Osteoblast (primary cell): ENCODE measurements at places on chromosomes 1 and 21. TPM values are rescaled to one million over a fixed set of nuclear protein-coding genes. Genes with fewer than 3 reads are reported as not detected.
A peak's percentile ranks its signal among the peaks of the same experiment; 100 is the strongest.

The TCEA3 gene
- total RNA-seq = 28.9 and 31.5 TPM in 2 replicates

The PDPN gene
- total RNA-seq = 4.7 and 11.9 TPM in 2 replicates

DNA sequence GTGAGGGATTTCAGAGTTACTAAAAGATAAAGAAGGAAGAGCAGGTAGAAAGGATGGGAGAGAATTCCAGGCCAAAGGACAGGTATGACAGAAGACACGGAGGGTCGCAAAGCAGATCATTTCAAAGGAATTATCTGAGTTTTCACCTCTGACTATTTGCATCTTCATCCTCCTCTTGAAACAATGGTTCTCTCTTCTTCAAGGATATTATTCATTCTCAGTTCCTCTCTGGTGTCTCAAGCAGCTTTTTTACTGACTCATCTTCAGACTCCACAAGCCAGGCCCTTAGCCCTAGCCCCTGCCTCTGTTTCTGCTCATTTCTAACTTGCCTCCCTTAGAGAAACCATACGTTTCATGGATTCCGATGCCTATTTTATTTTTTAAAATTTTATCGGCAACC, 15.0 kb downstream of the DDX59 start:
- DNase-seq = peak; percentile 21

DNA sequence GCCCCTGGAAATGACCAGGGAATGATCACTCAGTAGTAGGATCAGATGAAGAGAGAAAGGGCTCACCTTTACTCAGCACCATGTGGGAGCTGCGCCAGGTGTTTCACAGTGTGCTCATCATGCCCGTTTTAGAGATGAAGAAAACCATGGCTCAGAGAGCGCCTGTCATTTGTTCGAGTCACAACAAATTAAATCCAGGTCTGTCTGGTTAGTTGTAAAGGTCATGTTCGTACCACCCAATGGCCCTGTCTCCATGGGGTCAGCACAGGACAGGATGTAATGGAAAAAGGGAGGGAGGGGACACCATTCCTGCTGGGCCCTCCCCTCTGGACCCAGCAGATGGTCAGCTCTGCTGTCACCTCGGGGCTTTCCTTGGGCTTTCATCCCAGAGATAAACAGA, 15.2 kb downstream of the KIRREL1 start:
- DNase-seq = no peak

GRCh38 chr21:22374218-22374969, 1376.2 kb downstream of the NCAM2 start:
- DNase-seq = no peak

GRCh38 chr1:93907718-93908117, 1.5 kb downstream of the GCLM start:
- DNase-seq = peak; percentile 90

DNA sequence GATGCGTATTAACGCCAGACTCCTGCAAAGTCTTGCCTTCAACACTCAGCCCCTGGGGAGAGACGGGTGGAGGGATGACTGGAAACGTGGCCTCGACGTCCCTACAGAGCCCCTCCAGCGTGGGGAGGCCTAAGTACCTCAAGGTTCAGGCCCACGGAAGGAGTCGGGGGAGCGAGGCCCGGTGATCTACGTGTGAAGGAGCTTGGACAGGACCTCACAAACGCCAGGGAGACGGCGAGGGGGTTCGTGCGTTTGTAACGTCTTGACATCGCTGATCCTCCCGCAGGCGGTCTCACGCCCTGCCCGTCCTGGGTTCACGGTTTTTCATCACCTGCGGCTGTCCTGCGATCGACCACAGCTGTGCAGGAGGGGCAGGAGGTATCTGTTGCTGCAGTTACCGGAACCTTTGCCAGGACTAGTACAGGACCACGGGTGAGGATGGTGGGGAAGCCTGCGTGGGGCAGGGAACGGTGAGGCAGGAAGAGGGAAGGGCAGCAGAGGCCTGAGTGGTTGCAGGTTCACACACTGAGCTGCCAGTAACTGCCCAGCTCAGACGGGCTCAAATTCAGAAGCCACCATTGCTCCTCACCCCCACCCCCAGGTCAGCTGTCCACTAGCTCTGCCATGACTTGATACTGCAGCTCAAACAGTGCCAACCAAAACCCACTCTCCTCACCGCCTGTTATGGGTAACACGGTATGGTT, 889 bp upstream of the CCNL2 start:
- DNase-seq = peak; percentile 87

DNA sequence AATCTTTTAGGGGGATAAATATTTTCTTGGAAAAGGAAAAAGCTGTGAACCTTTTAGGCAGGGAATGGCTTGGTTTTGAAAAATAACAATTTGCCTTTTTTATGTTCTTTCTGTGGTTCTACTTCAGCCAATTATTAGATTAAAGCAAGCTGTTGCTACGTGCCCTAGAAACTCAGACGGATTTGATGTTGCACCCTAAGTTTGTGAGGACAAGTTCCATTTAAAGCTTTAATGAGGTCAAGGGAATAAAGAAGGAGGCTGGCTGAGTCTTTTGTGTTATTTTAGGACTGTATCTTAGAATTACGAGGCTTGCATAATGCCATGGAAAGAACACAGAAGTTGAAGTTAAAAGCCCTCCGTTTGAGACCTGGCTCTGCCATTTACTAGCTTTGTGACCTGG, 216.9 kb downstream of the NUF2 start:
- no peak for DNase-seq

GRCh38 chr1:113875714-113876113, 4.2 kb upstream of the PTPN22 start:
- no peak for DNase-seq

GRCh38 chr21:44534688-44535087, 5.3 kb downstream of the KRTAP10-1 start:
- DNase-seq = no peak

- no peak for DNase-seq
Observed at GRCh38 chr1:211910913-211911485, 80.4 kb upstream of the LPGAT1 start.

- DNase-seq = no peak
Observed at GRCh38 chr1:194865383-194865782, 1679.0 kb upstream of the B3GALT2 start.

DNA sequence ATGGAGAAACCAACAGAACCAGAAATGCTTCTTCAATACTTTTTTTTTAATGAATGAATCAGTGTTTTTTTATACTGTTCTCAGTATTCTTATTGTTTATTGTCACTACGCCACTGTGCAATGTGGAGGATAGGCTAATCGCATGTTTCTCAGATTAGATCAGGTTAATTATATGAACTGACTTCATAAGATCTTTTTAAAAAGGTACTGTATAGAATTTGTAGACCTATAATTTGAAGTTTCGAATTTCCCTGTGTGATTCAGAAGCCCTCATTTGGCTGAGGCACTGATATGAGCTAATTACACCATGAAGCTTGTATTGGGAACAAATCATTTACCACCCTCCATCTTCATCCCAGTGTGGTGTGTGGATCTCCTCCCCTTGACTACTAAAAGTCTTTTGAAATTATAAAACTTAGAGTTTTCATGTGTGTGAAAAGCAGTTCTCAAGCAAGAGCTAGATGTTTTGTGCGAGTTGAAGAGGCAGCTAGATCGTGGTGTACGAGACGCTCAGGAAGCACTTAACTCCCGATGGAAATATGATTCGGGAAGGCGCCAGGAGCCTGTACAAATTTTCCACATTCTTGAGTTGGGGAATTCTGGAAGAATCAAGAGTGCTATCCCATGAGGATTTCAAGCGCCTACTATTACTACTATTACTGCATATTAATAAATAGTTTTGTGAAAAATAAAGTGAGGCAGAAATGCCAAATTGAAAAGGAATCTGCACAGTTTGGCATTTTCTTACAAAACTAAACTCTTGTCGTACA, 52.1 kb upstream of the KCNE2 start:
- DNase-seq = no peak
